GM12891 (cell line): ENCODE measurements at places on chromosomes 5 and 9.

DNA sequence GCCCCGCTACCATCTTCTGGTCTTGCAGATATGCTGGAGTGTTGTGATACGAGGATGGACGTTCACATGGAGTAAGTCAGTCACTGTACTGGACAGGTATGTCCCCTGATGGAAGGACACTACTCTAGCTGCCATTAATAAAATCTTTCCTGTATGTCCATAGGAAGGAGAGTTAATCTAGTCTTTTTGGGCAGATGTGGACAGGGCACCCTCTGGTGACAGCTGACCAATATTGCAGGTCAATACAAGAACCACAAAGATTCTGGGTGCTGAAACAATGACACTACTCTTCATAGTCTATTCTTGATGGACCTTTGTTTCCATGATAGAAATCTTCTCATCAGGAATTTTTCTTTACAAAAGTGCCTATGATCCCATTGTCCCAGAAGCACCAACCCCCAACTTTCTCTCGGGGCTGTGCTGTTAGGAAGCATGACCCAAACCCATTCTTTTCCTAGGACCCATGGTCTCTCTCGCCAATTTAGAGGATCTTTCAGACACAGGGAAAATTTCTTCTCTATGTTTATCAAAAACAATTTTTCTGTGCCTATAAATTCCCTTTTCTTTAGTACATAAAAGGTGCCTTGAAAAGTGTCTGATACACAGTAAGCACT is 376.9 kb downstream of the DTWD2 start:
- peak; percentile 4 for DNase-seq

- DNase-seq = no peak
Measured at GRCh38 chr5:133446440-133446839, 165.9 kb downstream of the FSTL4 start.

DNA sequence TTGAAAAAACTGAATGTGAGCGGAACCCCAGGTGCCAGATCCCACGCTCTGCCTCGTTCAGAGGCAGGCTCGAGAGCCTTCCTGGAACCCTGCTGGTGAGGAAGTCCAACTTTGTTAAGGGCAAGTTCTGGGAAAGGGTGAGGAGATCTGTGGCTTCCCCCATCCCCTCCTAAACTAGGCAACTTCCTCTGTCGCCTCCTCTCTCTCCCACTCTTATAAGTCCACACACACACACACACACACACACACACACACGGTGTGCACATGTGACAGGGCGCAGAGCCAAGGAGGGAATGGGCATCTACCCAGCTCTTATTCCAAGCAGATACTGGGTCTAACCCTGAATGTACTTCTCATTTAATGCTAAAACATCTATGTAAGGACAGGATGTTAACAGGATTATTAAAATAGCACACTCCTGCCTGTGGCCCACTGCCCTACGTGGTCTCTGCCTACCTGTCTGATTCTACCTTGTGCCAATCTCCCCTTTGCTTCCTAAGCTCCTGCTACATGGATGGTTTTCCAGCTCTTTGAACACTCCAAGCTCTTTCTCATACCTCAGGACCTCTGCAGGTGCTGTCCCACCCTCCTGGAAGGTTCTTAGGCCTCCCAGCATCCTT is 72.4 kb upstream of the FBXW11 start:
- no peak for DNase-seq

GRCh38 chr5:72673623-72674022 is 142.8 kb upstream of the TNPO1 start:
- DNase-seq = no peak

- DNase-seq = no peak
Measured at GRCh38 chr9:84975926-84976325, 306.4 kb downstream of the NTRK2 start.

DNA sequence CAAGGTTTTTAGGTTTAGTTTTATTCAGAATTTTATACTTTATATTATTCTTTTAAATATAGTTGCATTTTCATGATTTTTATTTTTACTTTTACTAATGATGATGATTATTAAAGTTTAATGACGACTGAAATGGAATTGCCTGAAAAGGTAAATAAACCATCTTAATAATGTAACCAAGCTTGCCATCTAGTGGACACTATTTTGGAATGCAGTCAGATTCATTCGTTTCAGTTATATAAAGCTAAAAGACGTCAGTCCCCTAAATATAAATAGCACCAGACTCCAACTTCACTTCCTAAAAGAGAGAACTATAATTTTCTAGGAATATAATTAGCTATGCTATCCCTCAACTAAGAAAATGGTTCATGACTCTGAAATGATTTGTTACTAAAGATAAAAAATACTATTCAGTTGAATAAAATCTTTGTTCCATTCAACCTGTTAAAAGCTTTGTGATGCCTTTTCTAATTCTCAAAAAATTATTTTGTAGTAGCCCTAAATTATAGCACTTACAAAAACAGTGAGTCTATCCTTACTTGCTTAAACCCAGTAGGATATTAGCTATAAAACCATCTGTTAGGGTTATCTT is 19.9 kb downstream of the ABITRAM start:
- DNase-seq = no peak

- DNase-seq = no peak
Measured at GRCh38 chr9:79700607-79701360, 129.0 kb downstream of the TLE4 start.

DNA sequence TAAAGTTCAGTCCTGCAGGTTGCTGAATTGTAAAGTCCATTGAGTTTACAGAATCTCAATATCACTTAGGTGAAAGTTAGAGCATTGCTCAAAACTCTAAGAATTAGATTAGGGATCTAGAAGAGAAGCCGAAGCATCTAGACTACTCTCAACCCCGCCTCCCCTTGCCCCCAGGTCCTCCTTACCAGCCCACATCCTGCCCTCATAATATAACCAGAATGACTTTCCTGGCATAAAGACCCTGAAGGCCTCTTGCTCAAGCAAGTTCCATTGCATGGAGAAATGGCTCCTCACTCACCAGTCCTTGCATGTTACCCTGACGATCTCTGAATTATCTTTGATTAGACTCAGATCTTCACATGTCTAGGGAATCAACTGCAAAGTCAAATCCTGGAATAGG is 78.8 kb downstream of the SPATA31C2 start:
- no peak for DNase-seq

DNA sequence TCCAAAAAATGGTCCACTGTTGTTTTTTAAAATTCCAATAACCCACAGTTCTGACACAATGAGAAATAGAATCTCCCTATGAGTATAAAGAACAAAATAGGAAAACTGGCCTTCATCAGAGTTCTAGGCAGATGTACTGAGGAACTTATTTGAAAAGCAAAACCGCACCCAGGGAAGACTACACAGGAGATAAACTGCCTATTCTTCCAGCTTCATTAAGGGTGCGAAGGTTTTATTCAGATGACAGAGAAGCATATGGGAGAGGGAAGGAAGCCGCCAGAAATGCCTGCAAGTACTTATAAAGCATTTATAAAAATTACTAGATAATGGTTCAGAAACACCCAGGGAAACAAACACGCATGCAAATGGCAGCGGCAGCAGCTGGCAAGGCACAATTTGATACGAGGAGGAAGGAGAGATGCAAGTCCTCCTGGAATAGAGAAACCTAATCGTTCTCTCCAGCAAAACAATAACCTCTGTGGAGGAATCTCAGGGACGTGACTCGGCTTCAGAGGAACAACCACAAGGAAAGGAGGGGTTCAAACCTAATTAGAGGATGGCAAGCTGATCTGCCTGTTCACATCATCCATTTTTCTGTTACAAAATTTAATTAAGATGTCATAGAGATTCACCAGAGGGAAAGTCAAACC is 9.0 kb downstream of the TTLL11 start:
- no peak for DNase-seq

DNA sequence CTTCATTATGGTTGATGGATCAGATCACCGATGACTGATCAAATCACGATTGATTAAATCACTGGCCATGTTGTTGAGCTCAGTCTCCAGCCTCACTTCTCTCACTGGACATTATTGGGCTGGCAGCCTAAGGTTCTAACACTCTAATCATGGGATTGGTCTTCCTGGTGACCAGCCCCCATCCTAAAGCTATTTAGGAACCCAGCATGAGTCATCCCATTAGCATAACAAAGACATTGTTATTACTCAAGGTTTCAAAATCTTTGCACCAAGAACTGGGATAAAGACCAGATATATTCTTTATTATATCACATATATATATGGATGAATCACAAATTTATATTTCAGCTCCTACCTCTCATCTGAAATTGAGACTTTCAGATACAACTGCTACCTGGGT is 272.1 kb upstream of the IL12B start:
- no peak for DNase-seq

DNA sequence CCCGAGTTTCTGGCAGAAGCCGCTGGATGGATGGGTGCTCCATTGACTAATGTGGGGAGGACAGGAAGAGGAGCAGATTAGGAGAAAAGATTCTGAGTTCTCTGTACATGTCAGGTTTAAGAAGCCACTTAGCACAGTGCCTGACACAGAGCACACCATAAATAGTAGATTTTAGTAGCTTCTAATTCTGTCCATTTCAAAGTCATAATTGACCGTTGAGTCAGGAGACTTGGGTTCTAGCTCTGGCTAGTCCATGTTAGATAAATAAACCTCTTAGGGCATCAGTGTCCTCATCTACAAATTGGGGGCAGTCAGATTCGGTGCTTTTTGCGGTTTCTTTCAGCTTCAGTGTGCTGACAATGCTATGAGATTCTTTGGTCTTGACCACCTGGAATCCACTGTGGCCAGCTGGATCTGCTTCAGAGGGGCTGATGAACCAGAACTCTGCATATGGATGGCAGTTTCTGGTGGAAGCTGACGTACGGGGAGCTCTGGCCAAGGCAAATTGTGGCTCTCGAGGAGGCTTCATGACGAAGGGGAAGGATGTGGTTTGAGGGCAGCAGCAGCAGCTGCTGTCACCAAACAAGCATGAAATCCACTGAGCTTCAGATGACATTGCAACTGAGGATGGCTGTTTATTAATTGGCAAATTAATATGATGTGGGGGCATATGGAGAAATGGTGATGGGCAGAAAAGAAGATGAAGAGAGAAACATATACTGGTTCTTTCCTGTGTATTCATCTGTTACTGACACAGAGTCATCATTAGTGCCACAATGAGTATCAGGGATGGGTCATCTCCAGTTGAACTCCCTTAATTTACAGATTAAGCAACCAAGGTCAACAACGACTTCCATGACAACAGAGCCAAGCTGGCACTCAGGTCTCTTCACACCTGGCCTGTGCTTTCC is 134.4 kb downstream of the AOPEP start:
- peak; percentile 55 for DNase-seq

DNA sequence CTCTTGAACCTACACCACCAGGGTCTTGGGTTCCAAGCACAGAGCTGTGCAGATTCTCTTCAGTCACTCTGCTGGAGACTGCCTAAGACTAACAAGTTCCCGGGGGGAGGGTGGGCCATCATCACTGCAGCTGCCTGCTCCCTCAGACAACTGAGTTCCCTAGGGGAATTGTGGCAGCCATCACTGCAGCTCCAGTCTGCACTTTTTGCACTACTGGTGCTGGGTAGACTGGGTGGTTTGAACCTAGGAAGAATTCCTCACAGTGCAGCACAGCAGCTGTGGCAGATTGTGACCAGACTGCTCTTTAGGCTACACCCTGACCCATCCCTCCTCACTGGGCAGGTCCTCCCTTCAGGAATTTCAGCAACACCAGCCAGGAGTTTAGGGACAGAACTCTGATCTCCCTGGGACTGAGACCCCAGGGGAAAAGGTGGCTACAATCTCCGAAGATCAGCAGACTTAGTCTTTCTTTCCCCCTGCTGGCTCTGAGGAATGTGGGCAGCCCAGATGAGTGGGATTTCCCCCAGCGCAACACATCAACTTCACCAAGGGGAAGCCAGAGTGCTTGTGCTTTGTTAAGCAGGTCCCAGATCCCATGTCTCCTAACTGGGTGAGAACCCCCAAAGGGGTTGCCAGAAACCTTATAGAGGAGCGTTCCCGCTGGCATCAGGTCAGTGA is 30.9 kb upstream of the RGMB start:
- DNase-seq = no peak

GRCh38 chr5:36041537-36041845 is 25.2 kb downstream of the UGT3A2 start:
- DNase-seq = no peak

GRCh38 chr9:110911659-110912418 is 126.4 kb downstream of the LPAR1 start:
- DNase-seq = no peak

- DNase-seq = no peak
Measured at GRCh38 chr5:43256261-43256966, 56.8 kb downstream of the HMGCS1 start.

- no peak for DNase-seq
Measured at GRCh38 chr9:111876179-111876578, 20.4 kb upstream of the UGCG start.

DNA sequence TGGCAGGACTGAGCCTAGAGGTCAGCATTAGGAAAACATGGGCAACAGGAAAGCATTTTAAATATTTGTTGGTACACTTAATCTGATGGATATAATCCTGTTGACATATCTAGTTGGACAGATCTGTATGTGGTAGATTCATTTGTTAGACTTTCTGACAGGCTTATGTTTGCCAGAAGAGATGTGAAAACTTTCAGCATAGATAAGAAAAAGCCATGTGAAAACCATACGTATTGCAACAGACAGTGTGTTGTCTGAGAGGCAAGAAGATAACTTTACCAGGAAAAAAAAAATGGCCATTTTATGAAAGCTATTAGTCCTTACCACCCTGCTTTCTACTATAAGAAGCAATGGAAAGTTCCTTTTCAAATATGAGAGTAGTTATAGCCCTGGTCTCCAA is 1902.2 kb upstream of the C9orf72 start:
- DNase-seq = no peak

GRCh38 chr5:102823441-102823874 is 68.4 kb downstream of the PAM start:
- no peak for DNase-seq

GRCh38 chr5:78514427-78515330 is 133.9 kb downstream of the LHFPL2 start:
- DNase-seq = no peak

GRCh38 chr9:110659891-110660541 is 8.6 kb upstream of the MUSK start:
- no peak for DNase-seq

- no peak for DNase-seq
Measured at GRCh38 chr9:38126730-38127129, 57.7 kb upstream of the SHB start.

- DNase-seq = no peak
Measured at GRCh38 chr9:114006155-114006550, 71.9 kb downstream of the AMBP start.

- no peak for DNase-seq
Measured at GRCh38 chr5:177358370-177358819, 671 bp downstream of the RGS14 start.

DNA sequence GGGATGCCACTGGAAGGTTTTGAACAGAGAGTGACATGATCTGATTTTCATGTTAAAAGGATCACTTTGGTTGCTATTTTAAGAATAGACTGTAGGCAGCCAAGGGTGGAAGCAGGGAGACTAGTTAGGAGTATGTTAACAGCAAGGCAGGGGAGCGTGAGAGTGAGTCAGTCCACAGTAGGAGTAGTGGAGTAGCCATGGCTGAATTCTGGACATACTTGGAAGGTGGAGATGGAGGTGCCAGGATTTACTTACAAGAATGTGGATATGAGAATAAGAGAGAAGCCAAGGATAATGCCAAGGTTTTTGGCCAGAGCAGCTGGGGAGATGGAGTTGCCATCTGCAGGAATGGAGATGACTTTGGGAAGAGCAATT is 118.8 kb downstream of the GALNT10 start:
- no peak for DNase-seq

- no peak for DNase-seq
Measured at GRCh38 chr5:6900247-6901227, 187.3 kb downstream of the TENT4A start.
